Chondrocyte (in vitro differentiated cells): ENCODE measurements at places on chromosomes 12 and 14. TPM values are rescaled to one million over a fixed set of nuclear protein-coding genes. Genes with fewer than 3 reads are reported as not detected.

DNA sequence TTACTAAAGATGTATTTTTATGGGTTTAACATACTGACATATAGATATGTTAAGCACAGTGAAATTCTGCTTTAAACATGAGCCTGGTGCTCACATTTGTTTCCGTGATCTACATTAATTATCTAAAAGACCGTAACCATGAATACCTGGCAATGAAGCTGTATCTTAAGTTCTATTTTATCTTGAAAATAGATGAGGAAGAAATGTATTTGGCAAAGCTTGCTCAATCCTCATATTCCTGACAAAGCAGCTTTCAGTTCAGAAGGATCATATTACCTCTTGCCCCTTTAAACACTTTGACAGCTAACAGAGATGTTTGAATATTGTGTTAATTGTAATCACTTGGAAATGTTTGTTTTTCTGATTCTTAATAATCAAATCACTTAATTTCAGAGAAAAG, 9.8 kb downstream of the EPYC start:
- DNase-seq: no peak

GRCh38 chr14:75661499-75661814, 411 bp downstream of the TTLL5 start:
- DNase-seq: no peak

DNA sequence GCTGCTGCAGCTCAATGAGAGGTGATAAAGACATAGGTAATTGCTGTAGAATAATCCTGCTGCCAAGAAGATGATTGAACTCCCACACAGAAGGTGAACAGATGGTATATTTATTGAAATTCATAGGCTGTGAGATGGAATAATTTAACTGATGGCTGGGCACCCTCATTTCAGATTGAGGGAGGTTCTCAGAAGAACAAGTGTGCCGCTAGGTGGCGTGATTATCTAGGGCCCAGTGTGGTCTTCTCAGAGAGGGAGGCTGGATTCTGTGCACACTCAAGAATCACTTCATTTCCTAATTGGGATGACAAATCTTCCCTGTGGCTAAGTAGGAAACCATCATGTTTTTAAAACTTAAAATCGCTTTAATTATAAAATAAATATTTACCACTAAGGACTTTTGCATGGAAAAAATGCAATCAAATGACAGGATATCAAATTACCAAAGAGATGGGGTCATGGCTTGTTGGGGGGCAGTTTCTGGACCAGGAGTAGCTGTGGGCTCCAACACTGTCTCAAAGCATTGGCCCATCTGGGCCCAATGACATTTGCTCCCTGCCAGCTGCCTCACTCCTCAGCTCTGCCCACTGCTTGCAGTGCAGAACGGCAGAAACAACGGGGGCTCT, 132.3 kb downstream of the SNAPC1 start:
- no peak for DNase-seq

GRCh38 chr12:12016284-12017100, 54.2 kb upstream of the BCL2L14 start:
- DNase-seq: no peak

- no peak for DNase-seq
Measured at GRCh38 chr14:79781882-79782281, 429.4 kb downstream of the DIO2 start.

GRCh38 chr14:80447392-80447791, 236.1 kb upstream of the DIO2 start:
- no peak for DNase-seq

DNA sequence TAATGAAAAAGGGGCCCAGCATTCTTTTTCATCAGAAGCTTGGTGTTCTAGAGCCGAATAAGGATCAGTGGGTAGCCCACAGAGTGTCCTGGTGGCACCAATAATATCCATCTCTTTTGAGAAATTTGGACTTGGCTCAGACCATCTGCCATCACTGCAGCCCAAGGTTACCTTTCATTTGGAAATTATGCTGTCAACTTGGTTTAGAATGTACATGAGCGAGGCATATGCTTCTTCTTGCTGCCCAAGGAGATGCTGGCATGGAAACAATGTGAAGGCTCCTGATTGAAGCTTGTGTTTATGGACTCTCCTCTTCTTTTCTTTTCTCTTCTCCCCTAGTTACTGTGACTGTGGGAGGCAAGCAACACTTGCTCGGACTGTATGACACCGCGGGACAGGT, 50.0 kb downstream of the GPHB5 start:
- no peak for DNase-seq

- no peak for DNase-seq
Measured at GRCh38 chr12:42296503-42297109, 29.3 kb downstream of the ZCRB1 start.

GRCh38 chr12:54005853-54006558, 2.8 kb upstream of the HOXC8 start:
- DNase-seq: no peak

The C1QL4 gene
- total RNA-seq: 0.33 to 0.60 TPM (median 0.46 TPM) in 3 replicates

The SERPINA10 gene
- total RNA-seq: not detected in 3 replicates

The NID2 gene
- total RNA-seq: 49.4 to 67.8 TPM (median 51.6 TPM) in 3 replicates

The POTEM gene
- total RNA-seq: not detected in 3 replicates

The CCDC175 gene
- not detected in 3 replicates for total RNA-seq

The GPR135 gene
- 4.0 to 8.9 TPM (median 4.8 TPM) in 3 replicates for total RNA-seq
